Non-pigmented ciliary epithelial cell (primary cell): ENCODE measurements at places on chromosomes 6 and 20.

GRCh38 chr6:15322781-15323536, 77.1 kb downstream of the JARID2 start:
- no peak for DNase-seq

GRCh38 chr6:46592740-46593139, 59.9 kb downstream of the CYP39A1 start:
- DNase-seq = no peak

- DNase-seq = peak; percentile 19
These were observed 281.9 kb upstream of the RNF24 start for GRCh38 chr20:4297127-4297826.

DNA sequence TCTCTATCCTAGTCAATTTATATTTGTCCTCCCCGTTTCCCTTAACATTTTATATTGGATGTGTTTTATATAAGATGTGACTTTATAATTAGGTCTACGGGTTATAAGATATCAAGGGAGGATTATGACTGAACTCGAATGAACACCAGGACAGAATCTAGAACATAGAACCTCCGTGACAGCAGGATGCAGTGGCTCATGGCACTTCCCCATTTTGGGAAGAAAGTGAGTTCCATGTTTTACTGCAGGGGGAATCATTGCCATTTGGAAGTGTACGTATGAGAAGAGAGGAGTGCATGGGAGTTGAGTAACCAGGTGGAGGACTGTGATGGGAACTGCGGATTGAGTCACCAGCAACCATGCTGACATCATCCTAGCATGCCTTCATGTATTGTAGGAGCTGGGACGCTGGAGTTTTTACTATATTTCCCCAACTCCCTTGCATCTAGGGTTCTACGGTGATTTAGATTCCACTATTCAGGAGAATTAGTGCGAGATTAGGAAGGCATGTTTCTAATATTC, 56.1 kb upstream of the FOXC1 start:
- no peak for DNase-seq

GRCh38 chr20:29873946-29874345, 1383.5 kb upstream of the DEFB115 start:
- no peak for DNase-seq

DNA sequence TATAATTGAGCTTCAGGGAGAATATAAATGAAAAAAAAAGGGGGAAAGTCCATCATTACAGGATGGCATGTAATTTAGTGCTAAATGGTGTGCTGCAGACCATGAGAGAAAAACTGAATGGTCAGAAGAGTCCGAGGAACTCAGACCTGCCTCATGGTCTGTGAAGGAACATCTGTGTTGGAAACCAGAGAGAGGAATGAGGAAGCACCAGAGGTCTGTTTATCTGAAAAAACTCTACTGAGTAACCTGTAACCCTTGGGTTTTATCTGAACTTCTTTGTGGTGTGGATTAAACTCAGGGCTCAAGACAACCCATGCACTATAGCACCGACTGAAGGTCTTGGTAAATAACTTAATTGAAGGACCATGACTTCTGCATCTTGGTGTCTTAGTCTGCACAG, 108.1 kb downstream of the RNF144B start:
- DNase-seq = no peak

DNA sequence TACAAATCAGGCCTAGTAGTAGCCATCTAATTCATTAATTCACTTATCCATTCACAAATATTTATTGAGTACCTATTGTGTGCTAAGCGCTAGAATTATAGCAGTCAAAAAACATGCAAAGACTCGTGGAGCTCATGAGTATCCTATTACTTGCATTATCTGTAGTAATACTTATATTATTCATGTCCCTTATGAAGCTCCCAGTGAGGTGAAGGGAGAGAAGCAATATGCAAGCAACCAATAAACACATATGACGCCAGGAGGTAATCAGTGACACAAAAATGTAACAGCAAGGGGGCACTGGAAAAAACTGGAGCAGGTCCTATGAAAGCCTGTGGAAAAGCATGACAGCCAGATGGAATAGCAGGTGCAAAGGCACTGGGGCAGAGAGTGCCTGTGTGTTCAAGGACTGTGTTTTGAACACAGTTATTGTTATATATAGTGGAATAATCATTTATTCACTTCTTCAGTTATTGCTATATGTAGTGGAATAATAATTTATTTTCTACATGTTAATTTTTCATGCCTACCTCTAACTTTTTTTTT, 109.5 kb downstream of the KIF13A start:
- no peak for DNase-seq

- no peak for DNase-seq
These were observed 4.5 kb downstream of the MUCL3 start for GRCh38 chr6:30945281-30945680.

GRCh38 chr6:53162606-53163005, 14.0 kb upstream of the GCM1 start:
- no peak for DNase-seq

DNA sequence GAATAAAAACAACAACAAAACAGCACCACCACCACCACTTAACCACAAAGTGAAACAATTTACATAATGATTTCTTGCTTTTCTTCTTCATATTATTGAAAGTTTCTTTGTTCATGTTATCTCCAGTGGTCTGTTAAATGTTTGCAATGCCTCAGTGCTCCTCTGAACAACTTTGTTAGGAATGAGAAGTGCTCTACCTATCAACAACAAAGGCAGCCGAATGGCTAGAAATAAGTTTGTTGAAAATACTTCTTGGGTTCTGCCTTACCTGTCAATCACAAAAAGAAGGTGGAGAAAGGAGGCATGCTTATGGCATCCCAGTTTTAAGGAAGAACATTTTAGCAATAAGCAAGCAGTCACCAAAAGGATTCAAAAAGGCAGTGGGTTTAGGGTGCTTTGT, 490.2 kb downstream of the PRKN start:
- DNase-seq = no peak

GRCh38 chr6:4670824-4671409, 105.3 kb upstream of the CDYL start:
- no peak for DNase-seq

DNA sequence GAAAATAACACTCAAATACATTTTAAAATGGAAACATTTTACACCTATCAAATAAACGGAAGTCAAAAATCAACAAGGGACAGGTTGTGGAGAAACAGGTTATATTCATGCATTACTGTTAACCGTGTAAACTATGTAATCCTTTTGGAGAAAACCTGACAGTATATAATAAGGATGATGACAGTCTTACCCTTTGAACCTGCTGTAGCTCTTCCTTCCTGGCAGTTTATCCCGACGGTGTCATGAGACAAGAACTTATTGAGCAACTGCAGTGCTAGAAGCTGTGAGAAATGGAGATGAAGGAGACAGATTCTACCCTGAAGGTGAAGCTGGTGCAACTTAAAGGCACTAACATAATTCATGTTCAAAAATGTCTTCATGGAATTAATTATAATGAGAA, 76.7 kb downstream of the PLEKHG1 start:
- no peak for DNase-seq

DNA sequence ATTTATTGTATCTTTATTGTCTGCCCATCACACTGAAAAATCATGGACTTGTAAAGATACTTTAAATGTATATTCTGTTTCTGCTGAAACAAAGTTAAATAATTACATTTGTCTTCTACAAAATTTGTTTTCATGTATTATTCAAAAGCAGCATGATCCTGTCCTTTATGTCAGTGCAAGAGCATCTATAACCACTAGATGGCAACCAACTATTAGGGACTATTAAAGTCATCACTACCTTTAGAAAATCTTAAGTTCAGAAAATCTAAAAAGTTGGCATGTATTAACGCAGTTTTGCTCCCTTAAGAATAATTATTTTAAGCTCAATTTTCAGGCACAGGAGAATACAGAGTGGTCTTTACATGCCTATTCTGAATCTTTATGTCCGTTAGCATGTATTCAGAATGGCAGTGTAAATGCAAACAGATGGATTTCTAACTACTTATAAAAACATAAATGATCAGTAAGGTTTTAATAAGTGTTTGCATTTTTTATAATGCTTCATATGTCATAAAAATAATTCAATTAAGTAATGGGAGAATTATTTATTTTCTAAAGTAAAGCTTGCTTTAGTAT, 17.8 kb downstream of the TMEM30A start:
- DNase-seq = no peak

DNA sequence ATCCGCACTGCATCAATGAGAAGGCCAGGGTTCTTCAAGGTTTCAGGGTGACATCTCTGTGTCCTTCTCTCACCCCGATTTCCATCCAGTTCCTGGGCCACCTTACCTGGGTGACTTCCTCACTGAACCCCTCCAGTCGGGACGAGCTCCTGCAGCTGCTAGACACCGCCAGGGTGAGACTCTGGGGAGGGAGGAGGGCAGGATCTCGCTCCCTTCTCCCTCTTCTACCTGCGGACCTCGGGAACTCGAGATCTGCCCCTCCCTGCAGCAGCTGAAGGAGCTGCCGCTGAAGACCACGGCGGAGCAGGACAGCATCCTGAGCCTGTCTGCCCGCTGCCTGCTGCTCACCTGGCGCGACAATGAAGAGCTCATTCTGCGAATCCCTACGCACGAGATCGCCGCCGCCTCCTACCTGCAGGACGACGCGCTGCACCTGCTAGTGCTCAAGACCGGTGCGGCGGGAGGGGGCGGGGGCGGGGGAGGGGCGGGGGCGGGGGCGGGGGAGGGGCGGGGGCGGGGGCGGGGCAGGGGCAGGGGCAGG, 7.5 kb downstream of the CCM2L start:
- no peak for DNase-seq

DNA sequence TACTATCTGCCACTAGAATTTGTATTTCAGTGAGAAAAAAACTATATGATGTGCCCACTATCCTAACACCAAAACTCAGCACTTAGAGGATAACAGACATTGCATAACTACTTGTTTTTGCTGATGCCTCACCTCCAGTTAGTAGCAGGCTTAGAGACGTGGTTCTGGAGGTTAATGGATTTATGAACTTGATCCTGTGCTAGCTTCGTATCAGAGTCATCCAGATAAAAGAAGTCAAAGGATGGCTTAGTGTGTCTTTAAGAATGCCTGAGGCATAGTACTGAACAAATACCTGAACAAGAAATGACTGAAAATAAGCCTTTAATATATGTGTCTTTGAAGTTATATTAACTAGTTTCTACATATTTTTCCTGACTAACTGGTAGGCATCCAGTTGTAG, 414.9 kb upstream of the PTCHD4 start:
- no peak for DNase-seq

DNA sequence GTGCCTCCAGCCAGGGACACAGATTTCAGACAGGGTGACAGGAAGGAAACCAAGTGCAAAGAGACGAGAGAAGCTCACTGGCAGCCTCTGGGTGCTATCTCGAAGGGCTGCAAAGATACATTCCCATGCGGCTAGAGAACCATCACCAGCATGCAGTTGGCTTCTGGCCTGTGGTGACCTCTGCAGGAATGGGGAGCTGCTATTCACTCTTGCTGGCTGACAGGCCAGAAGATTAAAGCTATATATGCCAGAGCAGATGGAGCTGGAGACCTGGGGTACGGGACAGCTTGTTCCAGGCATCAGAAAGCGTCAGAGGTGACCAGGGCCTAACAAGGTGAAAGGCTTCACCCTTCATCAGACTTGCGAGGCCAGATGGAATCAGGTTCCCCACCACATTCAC, 20.0 kb downstream of the MAP1LC3A start:
- DNase-seq = no peak

- DNase-seq = no peak
These were observed 47.4 kb downstream of the TCP11 start for GRCh38 chr6:35093783-35094182.

DNA sequence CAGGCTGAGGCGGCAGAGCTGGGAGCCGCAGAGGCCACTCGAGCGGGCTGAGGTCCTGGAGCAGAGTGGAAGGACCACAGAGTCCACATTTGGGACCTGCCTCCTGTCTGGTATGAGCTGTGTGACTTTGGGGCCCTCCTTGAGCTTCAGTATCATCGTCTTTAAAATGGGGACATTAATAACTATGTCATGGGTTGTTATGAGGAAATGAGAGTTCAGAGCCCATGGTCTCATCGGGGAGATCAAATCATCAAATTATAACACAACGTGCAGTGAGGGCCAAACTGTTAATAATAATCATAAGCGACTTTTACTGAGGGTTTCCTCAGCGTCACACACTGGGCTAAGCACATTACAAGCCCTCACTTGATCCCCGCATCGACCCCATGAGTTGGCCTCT, 49.9 kb upstream of the CCDC167 start:
- DNase-seq = no peak

GRCh38 chr6:156707818-156708217, 69.4 kb upstream of the ARID1B start:
- DNase-seq = no peak

DNA sequence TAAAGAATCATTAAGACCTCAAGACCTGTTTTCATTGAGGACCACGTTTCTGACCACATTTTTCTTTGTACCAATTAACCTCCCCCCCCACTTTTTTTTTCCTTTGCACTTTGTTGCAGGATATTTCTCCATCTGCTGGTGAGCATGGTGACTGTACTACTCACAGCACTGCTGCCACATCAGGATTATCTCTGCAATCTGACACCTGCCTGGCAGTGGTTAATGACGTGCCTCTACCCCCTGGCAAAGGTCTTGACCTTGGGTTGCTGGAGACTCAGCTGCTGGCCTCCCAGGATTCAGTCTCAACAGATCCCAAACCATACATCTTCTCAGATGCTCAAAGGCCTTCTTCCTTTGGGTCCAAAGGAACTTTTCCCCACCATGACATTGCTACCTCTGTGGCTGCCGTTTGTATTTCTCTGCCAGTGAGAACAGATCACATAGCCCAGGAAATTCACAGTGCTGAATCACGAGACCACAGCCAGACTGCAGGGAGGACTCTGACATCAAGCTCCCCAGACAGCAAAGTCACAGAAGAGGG, 46.6 kb upstream of the EDN3 start:
- no peak for DNase-seq

- peak; percentile 23 for DNase-seq
These were observed 19.2 kb downstream of the HMGN3 start for GRCh38 chr6:79215213-79215824.

- DNase-seq = no peak
These were observed 1.2 kb upstream of the DYNLRB1 start for GRCh38 chr20:34514897-34515483.

GRCh38 chr20:48380661-48381060, 447.1 kb downstream of the PREX1 start:
- DNase-seq = no peak

- no peak for DNase-seq
These were observed 596.8 kb upstream of the JAG1 start for GRCh38 chr20:11270566-11270965.

- DNase-seq = no peak
These were observed at the start of gene DLGAP4 for GRCh38 chr20:36305602-36306551. DLGAP4 (plus strand) TSS chr20:36306339; CDS start chr20:36431718, 125,379 bp downstream.

- no peak for DNase-seq
These were observed 118.8 kb upstream of the AFDN start for GRCh38 chr6:167707686-167708500.

DNA sequence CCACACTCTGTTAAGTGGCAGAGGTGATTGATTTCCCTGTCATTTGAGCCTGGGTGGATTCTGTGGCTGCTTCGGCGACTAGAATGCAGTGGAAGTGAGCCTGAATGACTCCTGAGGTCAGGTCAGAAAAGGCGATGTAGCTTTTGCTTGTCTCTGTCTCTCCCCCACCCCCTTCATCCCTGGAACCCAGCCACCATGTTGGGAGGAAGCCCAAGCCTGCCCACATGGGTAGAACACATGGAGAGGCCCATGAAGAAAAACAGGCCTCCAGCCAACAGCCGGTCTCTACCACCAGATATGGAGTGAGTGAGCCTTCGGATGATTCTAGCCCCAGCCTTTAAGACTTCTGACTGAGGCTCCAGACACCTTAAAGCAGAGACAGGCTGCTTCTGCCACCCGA, 181.0 kb downstream of the TFAP2C start:
- no peak for DNase-seq
